Lower lobe of right lung (tissue), 2 donors: ENCODE measurements at places on chromosomes 6 and 20. TPM values are rescaled to one million over a fixed set of nuclear protein-coding genes. Genes with fewer than 3 reads are reported as not detected.

DNA sequence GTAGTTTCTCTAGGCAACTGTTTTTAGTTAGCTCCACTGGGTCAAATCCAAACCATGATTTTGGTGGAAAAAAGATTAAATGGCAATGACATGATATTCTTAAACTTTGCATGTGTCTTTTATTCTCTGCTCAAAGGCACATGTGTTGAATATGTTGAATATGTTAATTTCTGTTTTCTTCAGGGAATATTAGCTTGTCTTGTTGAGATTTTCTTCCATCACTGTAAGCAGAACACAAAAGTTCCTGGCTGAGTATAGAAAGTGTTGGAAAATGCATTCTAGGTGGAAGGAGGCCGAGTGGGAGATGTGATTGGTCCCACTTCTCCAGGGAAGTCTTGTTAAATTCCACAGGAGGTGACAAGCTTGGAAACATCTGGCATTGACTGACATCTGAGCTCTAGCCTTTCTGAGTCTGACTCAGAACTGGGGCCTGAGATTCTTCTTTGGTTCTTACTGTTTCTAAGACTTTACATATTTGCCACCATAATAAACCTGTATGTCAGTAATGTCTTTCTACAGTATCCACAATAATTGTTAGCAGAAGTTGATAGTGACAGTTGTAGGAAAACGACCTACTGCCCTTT lies 81.1 kb downstream of the LAMA4 start:
- H3K27ac ChIP-seq, result no peak overlapping the region
- peaks cover 80% of the 10 kb centered on the region for H3K36me3 ChIP-seq
- DNase-seq, result no peak
- H3K4me1 ChIP-seq, result no peaks in the 10 kb centered on the region
- H3K27me3 ChIP-seq, result no peaks in the 10 kb centered on the region

GRCh38 chr20:58787211-58788005 lies 63.3 kb downstream of the GNAS-AS1 start:
- no peak overlapping the region for H3K4me3 ChIP-seq
- DNase-seq, result no peak
- H3K27me3 ChIP-seq, result peaks cover 26% of the 10 kb centered on the region
- H3K27ac ChIP-seq, result no peak overlapping the region
- no peaks in the 10 kb centered on the region for H3K36me3 ChIP-seq

DNA sequence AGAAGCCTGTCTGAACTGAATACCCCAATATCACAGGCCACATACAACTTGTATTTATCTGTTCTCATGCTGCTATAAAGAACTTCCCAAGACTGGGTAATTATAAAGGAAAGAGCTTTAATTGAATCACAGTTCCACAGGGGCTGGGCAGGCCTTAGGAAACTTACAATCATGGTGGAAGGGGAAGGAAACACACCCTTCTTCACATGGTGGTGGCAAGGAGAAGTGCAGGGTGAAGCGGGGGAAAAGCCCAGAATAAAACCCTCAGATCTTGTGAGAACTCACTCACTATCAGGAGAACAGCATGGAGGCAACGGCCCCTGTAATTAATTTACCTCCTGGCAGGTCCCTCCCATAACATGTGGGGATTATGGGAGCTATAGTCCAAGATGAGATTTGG lies 50.3 kb upstream of the FNDC1 start:
- no peak for DNase-seq
- H3K36me3 ChIP-seq, result no peaks in the 10 kb centered on the region
- H3K4me1 ChIP-seq, result peaks cover 20% of the 10 kb centered on the region
- no peak overlapping the region for H3K4me3 ChIP-seq
- no peaks in the 10 kb centered on the region for H3K27me3 ChIP-seq

GRCh38 chr6:41269716-41270115 lies 16.8 kb downstream of the TREM1 start:
- H3K36me3 ChIP-seq, result no peaks in the 10 kb centered on the region
- peaks cover 4% of the 10 kb centered on the region for H3K4me1 ChIP-seq
- H3K27ac ChIP-seq, result no peak overlapping the region
- H3K4me3 ChIP-seq, result no peak overlapping the region
- DNase-seq, result no peak

DNA sequence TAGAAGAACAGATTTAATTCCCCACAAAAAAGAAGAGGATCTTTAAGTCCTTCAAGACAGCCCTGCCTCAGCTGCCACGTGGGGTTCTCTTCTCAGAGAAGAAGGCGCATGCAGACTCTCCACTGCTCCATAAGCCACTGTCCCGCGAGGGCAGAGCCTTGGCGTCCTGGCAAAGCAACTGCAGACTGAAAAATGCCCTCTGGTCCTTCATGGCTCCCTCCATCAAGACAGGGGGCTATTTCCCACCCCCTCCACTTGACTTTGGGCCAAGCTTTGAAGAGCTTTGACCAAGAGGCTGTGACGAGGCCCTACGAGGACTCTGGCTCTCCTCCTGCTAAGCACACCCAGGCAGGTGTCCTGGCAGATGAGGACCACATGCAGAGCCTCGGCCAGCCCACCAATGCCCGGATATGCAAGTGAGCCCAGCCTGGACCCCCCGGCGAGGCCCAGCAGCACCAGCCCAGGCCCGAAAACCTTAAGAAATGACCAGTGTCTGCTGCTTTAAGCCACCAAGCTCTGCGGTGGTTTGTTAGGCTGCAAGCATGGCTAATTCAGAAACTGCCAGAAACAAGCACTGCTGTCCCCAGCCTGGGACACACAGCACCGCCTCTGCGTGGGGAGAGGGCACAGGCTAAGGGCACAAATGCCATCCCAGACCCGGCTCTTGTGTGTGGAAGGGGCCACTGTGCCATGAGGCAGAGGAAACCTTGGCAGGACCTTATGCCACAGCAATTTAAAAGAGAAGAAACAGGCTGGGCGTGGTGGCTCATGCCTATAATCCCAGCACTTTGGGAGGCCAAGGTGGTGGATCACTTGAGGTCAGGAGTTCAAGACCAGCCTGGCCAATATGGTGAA lies 16.1 kb downstream of the GMEB2 start:
- H3K27ac ChIP-seq, result no peak overlapping the region
- no peaks in the 10 kb centered on the region for H3K27me3 ChIP-seq
- no peak overlapping the region for H3K4me3 ChIP-seq
- peaks cover 7% of the 10 kb centered on the region for H3K4me1 ChIP-seq
- peaks cover 10% of the 10 kb centered on the region for H3K36me3 ChIP-seq

- peak; percentile 72 for DNase-seq
- no peaks in the 10 kb centered on the region for H3K4me1 ChIP-seq
- peak overlapping the region; percentile 34 for H3K27ac ChIP-seq
- H3K4me3 ChIP-seq, result peak overlapping the region; percentile 58
- H3K36me3 ChIP-seq, result no peaks in the 10 kb centered on the region
- H3K27me3 ChIP-seq, result no peaks in the 10 kb centered on the region
Measured at GRCh38 chr6:77368660-77369313, 94.5 kb downstream of the HTR1B start.

GRCh38 chr20:189611-190010 lies at the start of gene DEFB128:
DEFB128 (minus strand) TSS chr20:189711; CDS start chr20:189623, 88 bp downstream.
- H3K27me3 ChIP-seq, result peaks cover 3% of the 10 kb centered on the region
- no peaks in the 10 kb centered on the region for H3K4me1 ChIP-seq
- H3K36me3 ChIP-seq, result no peaks in the 10 kb centered on the region
- no peak within 1 kb of the TSS for H3K27ac ChIP-seq

- peak; percentile 90 for DNase-seq
- peak overlapping the region; percentile 3 for H3K4me3 ChIP-seq
- H3K27me3 ChIP-seq, result no peaks in the 10 kb centered on the region
- peaks cover 84% of the 10 kb centered on the region for H3K36me3 ChIP-seq
- peaks cover 27% of the 10 kb centered on the region for H3K4me1 ChIP-seq
Measured at GRCh38 chr20:63941282-63942081, 14.7 kb downstream of the UCKL1 start.

DNA sequence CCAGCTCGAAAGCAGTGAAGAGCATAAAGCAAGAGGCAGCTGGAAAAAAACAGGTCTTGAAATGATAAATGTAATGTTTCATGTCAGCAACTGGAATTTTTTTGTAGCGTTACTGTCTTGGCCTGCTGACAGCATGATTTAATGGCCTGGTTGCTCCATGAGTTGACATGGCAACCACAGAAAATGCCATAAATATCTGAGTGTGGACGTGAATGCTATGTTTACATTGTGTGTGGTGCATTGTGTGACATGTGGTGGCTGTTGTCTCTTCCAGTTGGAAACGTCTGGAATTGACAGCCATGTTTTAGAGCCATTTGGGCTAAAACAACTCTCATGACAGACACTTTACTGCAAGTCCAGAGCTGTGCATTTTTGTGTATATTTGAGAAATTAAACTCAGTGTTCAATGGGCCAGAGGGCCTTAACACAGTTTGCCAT lies 170.0 kb downstream of the FOXA2 start:
- DNase-seq, result no peak
- H3K27ac ChIP-seq, result no peak overlapping the region
- H3K4me3 ChIP-seq, result no peak overlapping the region

GRCh38 chr6:97440590-97441176 lies 157.7 kb upstream of the MMS22L start:
- H3K27ac ChIP-seq, result no peak overlapping the region
- H3K4me3 ChIP-seq, result no peak overlapping the region
- H3K36me3 ChIP-seq, result no peaks in the 10 kb centered on the region
- H3K27me3 ChIP-seq, result no peaks in the 10 kb centered on the region
- H3K4me1 ChIP-seq, result no peaks in the 10 kb centered on the region

DNA sequence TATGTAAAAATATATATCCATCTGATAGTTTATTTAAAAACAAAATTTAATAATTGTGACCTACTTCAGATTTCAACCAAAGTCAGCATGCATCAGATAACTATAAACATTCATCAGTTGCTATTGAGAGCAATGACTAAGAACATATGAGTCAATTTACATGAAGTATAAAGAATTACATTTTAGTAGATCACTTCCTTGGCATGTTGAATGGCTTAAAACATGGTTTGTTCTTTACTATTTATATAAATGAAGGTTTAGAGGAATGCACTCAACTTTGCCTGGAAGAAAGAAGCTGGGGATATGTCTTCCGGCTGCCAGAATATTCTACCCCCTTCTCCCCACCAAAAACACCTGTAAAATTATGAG lies 6.4 kb upstream of the FAM217A start:
- H3K27ac ChIP-seq, result no peak overlapping the region
- H3K27me3 ChIP-seq, result no peaks in the 10 kb centered on the region
- DNase-seq, result no peak
- H3K36me3 ChIP-seq, result no peaks in the 10 kb centered on the region
- no peak overlapping the region for H3K4me3 ChIP-seq

RAD21L1 gene
- total RNA-seq, result not detected

MRAP2 gene
- 0.74 TPM for total RNA-seq

C20orf141 gene
- not detected for total RNA-seq
